ENCODE measurements at places on chromosomes 16 and 17.

DNA sequence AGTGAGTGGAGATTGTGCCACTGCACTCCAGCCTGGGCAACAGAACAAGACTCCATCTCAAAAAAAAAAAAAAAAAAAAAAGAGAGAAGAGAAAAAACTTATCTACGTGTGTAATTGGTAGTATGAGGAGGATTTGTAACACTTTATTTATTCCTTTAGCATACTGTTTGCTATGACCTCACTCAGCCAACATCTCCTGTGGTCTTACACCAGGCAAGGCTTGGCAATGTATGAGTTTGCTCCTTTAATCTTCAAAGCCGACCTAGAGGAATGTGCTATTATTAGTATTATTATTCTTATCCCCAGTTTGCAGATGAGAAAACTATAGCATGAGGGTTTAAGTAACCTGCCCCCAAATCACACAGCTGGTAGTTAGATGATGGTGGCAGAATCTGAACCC, 35.8 kb upstream of the HAPSTR1 start:
- no peak for DNase-seq

GRCh38 chr16:75228143-75228976, 9.6 kb downstream of the CTRB1 start:
- no peak for DNase-seq

- no peak for DNase-seq
Measured at GRCh38 chr16:9602189-9602588, 510.7 kb downstream of the HAPSTR1 start.

DNA sequence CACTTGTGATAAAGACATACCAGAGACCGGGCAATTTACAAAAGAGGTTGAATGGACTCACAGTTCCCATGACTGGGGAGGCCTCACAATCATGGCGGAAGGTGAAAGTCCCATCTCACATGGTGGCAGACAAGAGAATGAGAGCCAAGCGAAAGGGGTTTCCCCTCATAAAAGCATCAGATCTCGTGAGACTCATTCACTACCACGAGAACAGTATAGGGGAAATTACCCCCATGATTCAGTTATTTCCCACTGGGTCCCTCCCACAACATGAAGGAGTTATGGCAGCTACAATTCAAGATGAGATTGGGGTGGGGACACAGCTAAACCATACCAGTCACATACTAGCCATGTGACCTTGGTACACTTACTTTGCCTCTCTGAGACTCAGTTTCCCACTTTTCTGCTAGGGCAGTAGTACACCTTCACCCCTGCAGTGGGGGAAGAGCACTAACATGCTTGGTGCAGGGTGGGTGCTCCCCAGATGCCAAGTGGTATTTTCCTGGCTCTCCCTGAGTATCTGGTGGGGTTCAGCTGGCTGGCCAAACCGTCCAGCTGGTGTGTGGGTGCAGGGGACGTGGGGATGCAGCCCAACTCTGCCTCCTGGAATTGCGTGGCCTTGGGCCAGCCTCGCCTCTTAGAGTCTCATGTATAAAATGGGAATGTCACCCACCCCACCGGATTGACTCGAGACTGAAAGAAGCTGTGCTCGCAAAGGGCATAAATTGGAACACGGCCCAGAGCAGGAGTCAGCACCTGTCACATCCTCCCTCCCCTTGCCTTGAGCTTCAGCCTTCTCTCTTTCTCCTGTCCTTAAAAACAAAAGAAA, 364.1 kb downstream of the CPPED1 start:
- peak; percentile 18 for DNase-seq

GRCh38 chr16:47995354-47995753, 160.4 kb downstream of the ABCC12 start:
- no peak for DNase-seq

DNA sequence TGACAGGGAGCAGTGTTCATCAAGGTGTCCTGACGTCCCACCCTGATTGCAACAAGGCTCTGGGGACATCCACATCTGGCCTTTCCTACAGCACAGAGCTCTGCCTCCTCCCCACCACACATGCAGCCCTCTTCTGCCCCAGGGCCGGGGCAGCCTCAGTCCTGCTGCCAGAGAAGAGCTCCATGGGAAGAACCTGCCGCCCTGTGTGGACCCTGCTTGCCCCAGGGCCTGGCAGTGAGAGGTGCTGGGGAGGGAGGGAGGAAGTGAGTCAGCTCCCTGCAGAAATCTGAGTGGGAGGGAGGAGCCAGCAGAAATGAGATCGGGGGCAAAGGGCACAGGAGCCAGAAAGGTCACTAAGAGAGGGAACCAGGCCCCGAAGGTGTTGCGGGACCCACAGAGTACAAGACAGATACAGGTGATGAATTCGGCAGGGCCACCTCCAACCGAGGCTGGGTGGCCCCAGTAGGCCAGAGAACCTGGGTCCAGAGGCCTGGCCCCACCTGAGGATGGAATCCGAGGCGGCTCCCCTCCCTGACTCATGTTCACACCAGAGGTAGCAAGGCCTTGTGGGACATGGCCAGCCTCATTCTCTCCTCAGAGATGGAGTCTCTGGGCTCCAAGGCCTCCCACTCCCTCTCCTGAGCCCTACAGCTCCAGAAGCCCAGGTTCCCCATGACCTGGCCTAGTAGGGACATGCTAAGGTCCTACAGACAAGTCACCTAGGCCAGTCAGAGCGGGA, 24.8 kb downstream of the MYO18A start:
- no peak for DNase-seq

- DNase-seq: no peak
Measured at GRCh38 chr17:29929006-29929532, 959 bp downstream of the SSH2 start.

- DNase-seq: no peak
Measured at GRCh38 chr16:27929818-27930217, 133.7 kb downstream of the GSG1L start.

GRCh38 chr17:43517161-43517560, 29.0 kb downstream of the ETV4 start:
- no peak for DNase-seq

DNA sequence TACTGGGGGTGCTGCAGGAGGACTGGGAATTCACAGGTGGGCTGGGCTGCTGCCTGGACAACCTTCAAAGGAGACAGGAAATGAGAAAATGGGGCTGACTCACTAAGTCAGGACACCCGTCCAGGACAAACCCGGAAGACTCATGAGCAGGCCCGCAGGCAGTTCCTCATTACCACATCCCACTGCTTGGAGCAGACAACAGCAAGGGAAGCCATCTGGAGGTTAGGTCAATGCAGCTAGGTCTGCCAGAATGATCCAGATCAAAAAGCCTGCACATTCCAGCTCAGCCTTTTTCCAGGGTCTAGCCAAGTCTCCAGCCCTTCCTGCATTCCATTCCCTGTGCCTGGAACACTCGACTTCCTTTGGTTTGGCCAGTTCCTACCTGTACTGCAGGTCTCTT, 536.5 kb upstream of the CDH11 start:
- DNase-seq: no peak

- no peak for DNase-seq
Measured at GRCh38 chr17:31250229-31250628, 46.8 kb downstream of the OMG start.

GRCh38 chr17:68433211-68433610, 24.1 kb downstream of the WIPI1 start:
- no peak for DNase-seq

GRCh38 chr17:51354936-51355335, 94.6 kb downstream of the UTP18 start:
- no peak for DNase-seq

DNA sequence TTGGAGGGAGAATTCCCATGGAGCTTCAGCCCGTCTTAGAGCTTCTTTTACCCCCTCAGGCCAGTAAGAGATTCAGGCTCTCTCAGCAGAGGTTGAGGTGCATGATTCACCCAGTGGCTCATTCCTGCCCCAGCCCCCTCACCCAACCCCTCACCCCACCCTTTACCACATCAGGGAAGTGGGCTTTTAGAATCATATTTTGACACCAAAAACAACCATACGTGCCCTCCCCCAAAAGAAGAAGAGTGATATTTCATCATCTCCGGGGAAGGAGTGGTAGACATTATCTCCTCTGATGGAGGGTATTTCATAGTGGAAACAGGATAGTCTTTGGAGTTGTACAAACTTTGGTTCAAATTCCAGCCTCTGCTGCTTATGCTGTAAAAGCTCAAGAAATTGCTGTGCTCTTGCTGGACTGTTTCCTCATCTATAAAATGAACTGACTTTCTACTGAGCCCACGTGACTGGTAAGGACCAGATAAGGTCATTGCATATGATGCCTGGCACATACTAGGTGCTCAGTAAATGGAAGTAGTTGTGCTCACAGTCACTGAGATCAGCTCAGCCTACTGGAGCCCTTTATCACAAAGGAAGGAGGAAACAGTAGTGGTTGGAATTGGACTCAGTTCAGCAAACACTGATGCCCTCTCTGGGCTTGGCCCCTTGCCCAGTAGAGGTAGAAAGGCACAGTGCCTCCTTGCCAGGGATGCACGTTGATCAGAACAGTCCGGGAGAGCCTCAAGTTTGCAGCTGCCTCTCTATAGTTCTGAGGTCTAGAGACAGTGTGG, 18.3 kb upstream of the CCL5 start:
- DNase-seq: peak; percentile 28

- DNase-seq: no peak
Measured at GRCh38 chr16:27764869-27765675, 215.1 kb downstream of the KATNIP start.

DNA sequence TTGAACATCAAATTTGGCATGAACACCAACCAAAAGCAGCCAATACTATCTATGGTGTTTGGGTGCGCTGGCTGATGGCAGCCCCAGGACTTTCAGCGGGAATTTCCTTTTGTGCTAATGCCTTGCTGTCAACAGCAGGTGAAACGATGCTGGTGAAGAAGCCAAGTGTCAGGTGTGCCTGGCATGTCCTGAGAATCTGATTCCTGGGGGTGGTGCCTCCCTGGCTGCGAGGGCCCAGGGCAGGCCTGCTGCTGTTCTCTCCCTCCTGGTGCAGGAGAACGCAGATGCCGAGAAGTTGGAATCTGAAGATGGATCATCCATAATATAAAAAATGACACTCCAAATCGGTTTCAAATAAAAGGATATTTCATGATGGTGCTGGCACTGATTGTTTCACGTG, 62.0 kb upstream of the DNAJA2 start:
- no peak for DNase-seq

GRCh38 chr16:79542237-79542774, 58.2 kb downstream of the MAF start:
- peak; percentile 71 for DNase-seq

- DNase-seq: no peak
Measured at GRCh38 chr17:38585056-38585917, 20.5 kb downstream of the SRCIN1 start.
